Stimulated activated CD4-positive, alpha-beta T cell treated with anti-CD3 and anti-CD28 coated beads, Interleukin-2, amount 100 ng/mL, for 4 hours (primary cell): ENCODE measurements at places on chromosomes 11 and 22.

- no peak for DNase-seq
Observed at GRCh38 chr11:126104420-126104819, 41.8 kb upstream of the CDON start.

DNA sequence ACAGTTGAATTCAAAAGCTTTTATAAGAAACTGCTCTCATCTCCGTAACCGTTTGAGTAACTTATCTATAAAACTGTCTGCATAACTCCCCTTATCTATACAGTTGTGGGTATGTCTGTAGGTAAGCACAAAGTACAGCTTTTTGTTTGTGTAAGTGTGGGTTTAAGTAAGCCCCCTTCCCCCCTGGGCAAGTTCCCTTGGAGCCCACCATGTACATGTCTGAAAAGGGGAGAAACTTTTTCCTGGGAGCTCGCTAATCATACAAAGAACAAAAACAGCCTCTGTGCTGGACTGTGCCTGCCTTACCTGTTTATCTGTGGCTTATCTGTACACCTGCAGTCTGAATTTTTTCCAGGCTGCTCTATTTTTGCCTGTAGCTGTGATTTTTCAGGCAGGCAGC lies 36.3 kb upstream of the TMEM45B start:
- no peak for DNase-seq

- DNase-seq: no peak
Observed at GRCh38 chr11:2211113-2211971, 39.7 kb upstream of the TH start.

GRCh38 chr22:25728071-25728470 lies 13.9 kb upstream of the MYO18B start:
- DNase-seq: no peak

DNA sequence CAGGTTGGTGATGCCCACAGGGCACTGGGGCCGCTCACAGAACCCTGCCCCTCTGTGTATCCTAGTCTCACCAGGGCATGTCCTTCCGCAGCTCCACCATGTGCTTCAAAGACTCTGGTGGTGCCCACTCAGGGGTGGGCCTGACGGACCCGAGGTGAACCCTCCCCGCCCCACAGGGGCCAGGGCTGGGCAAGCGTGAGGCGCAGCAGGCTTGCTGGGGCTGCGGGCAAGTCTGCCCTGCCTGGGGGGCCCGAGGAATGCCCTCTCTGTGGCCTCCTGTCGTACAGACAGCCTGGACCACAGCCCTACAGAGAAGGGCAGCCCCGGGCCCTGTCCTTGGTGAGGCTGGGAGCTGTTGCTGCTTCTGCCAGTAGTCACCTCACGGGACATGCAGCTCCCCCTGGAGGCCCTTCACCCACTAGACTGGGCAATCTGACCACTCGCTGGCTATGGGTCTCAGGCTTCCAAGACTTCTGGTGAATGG lies 40.2 kb downstream of the TBX1 start:
- no peak for DNase-seq

DNA sequence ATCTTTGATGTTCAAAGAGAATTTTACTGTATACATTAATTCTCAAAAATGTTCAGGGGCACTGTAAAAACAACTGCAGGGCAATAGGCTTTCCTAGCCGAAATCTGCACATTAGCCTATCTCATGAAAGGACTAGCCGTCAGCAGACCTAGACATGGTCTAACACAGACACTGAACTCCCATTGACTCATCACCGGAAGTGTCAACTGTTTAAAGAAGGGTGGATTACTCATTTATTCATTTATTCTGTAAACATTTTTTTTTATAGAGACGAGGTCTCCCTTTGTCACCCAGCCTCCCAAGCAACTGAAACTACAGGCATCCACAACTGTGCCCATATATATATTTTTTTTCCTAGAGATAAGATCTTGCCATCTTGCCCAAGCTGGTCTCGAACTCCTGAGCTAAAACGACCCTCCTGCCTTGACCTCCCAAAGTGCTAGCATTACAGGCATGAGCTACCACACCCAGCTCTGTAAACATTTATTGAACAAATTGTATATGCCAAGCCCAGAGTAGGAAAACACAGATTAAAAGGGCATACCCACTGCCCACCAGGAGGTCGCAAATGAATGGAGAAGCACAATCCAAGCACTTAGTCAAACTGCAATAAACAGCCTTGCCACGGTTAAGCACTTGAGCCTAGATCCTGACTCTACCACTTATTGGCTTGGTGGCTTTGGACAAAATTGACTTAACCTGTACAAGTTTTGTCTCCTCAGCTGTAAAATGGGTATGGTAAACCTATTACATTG lies 26.6 kb downstream of the RAB30 start:
- no peak for DNase-seq

GRCh38 chr22:46322711-46323110 lies 12.8 kb upstream of the TRMU start:
- DNase-seq: no peak

- DNase-seq: no peak
Observed at GRCh38 chr22:23847991-23848864, 9.4 kb upstream of the DERL3 start.

- no peak for DNase-seq
Observed at GRCh38 chr22:29753808-29754657, 12.8 kb downstream of the ZMAT5 start.

DNA sequence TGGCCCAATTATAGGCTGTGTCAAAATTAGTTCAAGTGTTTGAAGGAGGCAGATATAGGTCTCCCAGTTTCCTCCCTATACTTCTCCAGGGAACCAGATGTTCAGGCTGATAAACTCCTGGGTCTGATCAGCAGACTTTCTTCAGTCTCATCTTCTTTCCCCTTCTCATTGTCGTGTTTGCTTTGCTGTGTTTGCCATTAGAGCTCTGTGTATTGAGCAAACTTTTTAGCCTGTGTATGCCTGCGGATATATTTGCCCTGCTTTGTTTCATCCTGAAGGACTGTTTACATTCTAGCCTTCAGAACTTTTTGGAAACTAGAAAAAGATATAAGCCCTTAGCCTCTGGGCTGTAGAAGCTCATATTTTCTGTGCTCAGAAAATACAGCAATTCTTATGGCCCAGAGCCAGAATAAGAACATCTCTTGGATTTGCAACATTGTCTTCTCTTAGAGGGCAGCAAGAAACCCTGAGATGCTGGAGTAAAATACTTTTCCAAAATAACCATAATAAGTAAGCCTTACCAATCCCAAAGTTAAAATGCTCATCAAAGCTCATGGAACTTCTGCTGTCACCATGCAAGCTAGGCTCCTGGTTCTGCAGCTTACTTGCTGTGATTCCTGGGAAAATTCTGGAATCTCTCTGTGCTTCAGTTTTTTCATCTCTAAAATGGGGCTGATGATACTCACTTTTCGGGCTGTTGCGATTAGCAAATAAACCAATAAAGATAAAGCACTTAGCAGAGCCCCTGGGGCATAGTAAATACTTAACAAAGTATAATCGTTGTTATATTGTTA lies 34.1 kb upstream of the ME3 start:
- DNase-seq: no peak
